CD4-positive, alpha-beta T cell treated with Interleukin-1 beta for 1 hour (primary cell): ENCODE measurements at places on chromosomes 7 and 10.

- no peak for DNase-seq
These were observed 710 bp upstream of the C10orf105 start for GRCh38 chr10:71720288-71720687.

GRCh38 chr7:85224171-85224570 is 37.3 kb upstream of the SEMA3D start:
- DNase-seq, result no peak

DNA sequence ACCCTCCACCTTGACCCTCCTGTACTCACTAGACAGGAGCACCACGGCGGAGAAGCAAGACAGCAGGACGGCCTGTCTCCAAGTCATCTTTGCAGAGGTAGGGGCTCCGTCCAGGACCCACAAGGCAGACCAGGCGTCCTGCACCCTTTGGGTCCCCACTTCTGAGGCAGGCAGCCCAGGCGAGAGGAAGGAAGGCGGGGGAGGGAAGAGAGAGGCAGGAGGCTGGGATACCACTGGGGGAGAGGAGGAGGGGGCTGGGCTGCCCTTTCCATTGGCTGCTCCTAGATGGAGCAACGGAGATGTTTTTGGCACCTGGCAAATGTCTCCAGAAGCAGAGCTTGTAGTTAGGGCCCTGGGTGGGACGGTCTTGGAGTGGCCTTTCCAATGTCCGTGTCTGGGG is at the start of gene UCMA:
Gene UCMA (minus strand): TSS at position 203 of the 400 bp plus-strand sequence. CDS start 116 bp downstream, at position 87.
- no peak for DNase-seq

DNA sequence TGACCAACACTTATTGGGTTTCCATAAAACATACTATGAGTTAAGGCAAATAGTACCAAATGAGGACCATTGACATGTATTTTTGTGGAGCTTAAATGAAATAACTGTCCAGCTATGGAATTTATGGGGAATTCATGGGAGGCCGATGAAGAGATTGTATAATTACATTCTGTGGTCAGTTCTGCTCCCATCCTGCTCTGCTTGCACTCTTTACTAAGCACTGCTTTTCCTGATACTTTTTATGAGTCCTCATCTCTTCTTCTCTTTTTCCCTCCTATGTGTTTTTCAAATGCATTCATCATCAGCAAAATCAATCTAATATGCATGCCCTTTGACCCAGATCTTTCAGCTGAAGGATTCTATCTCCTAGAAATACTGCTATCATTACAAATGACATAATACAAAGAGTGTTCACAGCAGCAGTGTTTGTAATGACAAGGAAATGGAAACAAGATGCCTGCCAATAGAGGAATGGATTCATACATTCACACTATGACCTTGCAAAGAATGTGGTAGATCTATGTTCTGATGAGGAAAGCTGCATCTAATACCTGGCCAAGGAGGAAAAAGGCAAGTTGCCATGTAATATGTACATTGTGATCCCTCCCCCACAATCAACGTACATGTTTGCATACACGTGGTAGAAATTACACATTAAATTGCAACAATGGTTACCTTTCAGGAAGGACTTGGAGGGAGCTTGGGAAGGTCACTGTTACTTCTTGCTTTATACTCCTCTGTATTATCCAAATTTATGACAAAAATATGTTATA is 73.9 kb downstream of the PCGF5 start:
- no peak for DNase-seq

DNA sequence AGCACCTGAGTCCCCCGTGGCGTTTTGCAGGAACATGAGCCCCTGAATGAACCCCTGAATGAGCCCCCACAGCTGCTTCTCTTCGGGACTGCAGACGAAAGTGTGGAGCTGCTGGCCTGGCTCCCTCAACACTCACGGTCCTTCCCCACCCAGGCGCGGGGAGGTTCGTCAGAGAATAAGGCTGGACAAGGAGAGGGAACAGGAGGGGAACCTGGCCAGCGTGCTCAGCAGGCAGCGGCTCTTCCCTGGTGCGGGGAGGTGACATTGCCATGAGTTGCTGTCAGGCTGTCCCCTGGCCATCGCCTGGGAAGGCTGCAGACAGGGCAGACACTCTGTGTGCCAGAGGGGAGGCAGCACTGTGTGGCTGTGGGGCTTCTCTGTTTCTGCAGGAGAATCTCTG is 80.9 kb upstream of the SHH start:
- DNase-seq, result no peak

GRCh38 chr7:143229054-143229790 is 7.4 kb downstream of the TAS2R40 start:
- no peak for DNase-seq

DNA sequence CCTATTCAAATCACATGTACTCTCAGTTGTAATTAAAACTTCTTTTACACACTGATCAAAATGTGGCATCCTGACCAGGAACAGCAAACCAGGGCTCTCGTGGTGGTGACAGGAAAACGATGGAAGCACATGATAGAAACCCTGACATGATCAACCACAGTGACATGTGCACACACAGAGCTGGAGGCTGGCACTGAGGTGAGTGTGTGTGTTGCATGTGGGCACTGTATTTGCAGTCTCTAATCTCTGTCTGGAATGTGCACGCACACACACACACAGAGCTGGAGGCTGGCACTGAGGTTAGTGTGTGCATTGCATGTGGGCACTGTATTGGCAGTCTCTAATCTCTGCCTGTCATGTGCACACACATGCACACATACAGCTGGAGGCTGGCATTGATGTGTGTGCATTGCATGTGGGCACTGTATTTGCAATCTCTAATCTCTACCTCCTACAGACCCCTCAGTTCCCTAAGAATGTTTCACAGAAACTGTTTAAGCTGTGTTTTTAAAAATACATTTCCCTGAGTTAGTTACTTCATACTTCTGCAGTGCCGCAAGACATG is 406.9 kb downstream of the SFMBT2 start:
- DNase-seq, result no peak

DNA sequence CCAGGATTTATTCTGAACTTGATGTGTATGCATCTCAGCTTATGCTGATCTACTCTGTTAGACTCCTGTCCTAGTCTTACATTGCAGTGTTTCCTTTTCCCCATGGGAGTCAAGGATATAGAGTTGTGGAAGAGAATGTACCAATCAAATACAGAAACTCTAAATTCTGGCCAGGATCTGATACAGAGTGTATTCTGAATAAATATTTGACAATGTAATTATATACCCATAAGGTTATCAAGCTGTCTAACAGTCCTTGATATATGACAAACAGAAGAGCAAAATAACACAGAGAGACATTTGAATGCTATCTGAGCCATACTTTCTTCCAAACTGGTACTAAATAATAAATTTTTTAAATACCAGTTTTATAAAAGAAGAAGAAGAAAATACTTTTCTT is 116.8 kb downstream of the ETV1 start:
- DNase-seq, result no peak

DNA sequence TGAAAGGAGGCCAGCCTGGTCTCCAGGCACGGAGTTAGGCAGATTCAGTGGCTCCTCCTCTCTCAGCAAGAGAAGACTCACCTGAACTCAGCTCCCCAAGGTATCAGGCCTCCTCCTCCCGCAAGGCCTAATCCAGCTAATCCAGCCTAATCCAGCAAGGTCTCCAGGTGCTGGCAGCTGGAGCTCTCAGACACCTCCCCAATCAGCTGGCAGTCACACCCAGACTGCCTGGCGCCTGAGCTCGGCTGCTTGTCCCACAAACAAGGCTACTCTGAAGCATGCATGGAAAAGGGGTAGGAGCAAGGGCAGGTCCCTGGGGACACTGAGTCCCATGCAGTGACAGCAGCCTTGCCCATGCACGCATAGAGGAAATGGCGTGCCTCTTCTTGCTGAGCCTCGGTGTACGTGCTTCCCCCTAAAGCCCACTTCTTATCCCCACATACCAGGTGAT is 3.3 kb upstream of the OPN4 start:
- no peak for DNase-seq

GRCh38 chr10:82294874-82295378 is 419.9 kb downstream of the NRG3 start:
- DNase-seq, result no peak

- DNase-seq, result no peak
These were observed 126.2 kb downstream of the LHPP start for GRCh38 chr10:124587811-124588211.

DNA sequence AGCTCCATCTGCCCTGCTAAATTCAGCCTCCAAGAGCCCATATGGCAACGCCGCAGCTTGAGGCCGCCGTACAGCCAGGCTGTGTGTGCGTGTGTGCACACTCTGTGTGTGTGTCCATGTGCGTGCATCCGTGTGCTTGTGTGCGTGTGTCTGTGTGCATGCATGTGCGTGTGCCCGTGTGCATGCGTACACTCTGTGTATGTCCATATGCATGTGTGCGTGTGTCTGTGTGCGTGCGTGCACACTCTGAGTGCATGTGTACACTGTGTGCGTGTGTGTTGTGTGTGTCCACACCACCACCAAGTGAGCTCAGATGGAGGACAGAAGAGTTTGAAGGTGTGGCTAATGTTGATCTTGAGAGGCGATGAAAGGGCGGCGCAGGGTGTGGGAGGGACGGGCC is 30.0 kb downstream of the SMKR1 start:
- no peak for DNase-seq

GRCh38 chr7:6350433-6351058 is 78.1 kb upstream of the CYTH3 start:
- DNase-seq, result no peak

- no peak for DNase-seq
These were observed 479 bp downstream of the CYP26A1 start for GRCh38 chr10:93074147-93074596.

DNA sequence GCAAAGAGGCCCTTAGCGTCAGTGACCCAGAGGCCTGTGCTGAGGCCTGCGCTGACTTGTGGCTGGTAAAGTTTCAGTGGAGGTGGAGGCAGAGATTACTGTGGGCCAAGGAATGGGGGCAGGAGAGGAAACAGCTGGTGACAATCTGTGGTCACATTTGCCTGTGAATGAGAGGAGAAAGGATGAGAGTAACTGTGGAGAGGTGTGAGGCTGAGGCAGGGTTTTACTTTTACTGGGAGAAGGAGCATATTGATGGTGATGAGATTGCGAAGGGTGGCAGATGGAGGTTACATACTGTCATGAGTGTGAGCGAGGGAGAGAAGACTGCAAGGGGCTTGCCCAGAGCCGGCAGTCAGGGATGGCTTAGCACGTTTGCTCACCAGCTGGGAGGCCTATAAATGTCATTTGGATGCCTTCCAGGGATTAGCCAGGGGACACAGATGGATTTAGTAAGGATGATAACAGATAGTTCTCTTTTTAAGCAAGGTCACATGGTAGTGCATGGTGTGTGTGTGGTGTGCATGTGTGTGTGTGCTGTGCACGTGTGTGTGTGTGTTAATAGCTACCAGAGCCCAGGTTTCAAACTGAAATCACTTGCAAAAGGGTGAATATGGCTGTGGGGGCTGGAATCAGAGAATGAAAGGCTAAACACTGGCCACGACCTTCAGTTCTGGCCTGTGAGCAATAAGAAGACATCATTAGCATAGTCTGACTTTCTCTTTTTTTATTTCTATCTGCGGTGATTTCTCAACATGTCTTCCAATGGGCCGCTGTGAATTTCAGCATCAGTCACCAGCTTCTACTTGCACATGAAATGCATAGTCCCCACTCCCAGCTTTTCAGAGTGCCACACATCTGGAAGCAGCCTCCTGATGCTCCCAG is 291.5 kb upstream of the ZNF32 start:
- DNase-seq, result no peak

DNA sequence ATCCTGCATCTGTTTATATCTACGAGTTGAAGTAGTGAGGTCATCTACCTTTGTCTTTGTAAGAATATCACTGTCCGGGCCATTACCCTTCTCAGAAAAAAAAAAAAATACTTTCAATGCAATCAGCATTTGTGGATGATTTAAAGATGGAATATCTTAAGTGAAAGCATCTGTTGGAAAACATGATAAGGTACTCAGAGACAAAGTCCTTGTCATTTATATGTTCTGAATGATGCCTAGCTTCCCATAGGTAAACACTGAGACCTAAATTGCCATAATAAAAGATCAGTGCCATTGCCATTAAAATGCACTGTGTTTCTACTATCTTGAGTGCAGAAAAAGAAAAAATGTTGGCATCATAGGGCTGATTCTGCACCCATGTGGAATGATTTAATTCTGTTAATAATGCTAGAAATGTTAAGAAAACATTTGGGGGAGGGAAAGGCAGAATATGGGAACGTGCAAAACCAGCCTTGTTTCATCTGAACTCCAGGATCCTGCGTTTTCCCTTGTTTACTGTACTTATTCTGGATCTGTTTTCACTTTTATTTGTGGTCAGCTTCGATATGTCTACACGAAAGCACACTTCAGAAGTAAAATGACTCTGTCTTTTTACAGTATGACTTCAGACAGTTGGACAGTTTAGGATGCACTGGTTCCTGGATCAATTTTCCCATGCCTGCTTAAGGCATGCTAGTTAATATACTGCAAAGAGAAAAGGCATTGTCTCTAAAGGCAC is 669.8 kb downstream of the SUGCT start:
- DNase-seq, result no peak

GRCh38 chr10:89163265-89163995 is 43.7 kb downstream of the CH25H start:
- peak; percentile 37 for DNase-seq

DNA sequence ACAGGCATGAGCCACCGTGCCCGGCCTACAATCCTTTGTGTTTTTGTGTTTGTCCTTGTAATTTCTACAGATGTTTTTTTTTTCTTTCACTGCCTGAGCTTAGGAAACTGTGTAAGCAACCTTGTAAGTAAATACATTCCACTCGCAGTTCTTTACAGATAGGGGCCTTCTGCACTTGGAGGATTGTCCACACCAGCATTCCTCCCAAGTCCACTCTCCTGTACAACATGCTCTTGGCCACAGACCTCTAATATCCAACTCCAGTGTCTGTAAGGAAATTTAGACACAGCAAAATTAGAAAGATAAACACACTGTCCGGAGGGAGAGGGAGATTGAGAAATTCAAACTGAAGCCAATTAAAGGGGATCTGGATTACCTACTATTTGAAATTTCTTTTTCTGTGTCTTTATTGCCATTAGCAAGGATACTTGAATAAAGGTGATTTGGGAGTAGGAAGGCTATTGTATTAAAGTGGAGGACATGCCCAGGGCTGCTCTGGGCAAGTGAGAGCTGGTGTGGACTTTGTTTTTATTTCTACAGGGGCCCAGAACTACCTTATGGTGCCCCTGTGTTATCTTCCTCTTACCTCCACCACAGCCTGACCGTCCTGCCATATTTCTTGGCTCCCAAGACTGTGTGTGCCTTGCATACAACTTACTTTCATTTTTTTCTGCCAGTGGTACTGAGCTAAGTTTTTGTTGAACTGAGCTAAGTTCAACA is 9.7 kb downstream of the MXI1 start:
- DNase-seq, result no peak

DNA sequence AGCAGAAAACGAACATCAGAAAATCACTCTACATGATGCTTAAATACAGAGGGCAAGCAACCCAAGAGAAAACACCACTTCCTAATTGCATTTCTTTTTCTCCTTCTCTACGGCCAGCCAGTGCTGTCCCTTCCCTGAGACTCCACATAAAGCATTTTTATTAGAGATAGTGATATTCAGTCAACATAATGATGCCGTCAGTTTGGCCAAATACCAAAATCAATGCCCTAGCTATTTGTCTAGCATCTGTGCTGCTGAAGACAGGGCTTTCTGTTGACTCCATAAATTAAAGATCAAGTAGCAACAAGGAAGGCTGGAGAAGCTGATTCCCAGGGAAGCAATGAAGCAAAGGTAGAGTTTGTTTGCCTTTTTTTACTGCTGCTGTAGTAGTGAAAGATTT is 1024.9 kb downstream of the REEP3 start:
- DNase-seq, result no peak

GRCh38 chr7:69367780-69368179 is 230.5 kb upstream of the AUTS2 start:
- no peak for DNase-seq

- no peak for DNase-seq
These were observed 62.7 kb downstream of the MET start for GRCh38 chr7:116734710-116735109.

GRCh38 chr10:86653987-86654386 is 360 bp upstream of the OPN4 start:
- DNase-seq, result no peak
